ENCODE measurements at places on chromosomes 6 and 20.

- DNase-seq, result no peak
These were observed 398.0 kb downstream of the DHX35 start for GRCh38 chr20:39359981-39360620.

GRCh38 chr6:89172131-89172530 lies 26.3 kb downstream of the PM20D2 start:
- DNase-seq, result no peak

DNA sequence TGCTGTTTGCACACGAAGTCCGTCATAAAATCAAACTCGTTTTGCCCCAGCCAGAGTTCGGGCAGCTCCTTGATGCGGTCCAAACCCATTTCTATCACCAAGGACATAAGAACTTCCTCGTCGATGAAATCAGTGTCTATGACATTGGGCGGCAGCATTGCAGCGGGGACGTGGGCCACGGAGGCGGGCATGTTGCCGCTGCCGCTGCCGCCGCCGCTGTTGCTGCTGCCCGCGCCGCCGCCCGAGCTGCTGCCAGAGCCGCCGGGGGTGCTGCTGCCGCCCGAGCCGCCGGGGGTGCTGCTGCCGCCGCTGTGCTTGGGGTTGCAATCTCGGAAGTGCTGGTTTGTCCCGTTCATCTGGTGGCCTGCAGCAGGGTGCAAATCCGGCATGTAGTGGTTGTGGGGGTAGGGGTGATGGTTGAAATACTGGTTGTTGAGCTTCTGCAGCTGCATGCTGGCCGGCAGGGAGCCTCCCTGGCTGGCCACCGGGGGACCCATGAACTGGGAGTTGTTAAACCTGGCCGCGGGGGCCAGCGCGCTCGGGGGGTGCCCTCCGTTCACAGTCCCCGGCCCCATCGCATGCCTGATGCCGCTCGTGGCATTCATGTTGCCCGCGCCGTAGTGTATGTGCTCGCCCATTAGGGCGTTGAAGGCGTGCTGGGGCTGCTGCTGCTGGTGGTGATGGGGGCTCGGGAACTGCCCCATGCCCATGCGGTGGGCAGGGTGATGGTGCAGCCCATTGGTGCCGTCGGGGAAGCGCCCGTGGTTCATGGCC lies 1.1 kb downstream of the CITED2 start:
- DNase-seq, result peak; percentile 79

GRCh38 chr6:169316651-169317050 lies 63.0 kb upstream of the THBS2 start:
- no peak for DNase-seq

- no peak for DNase-seq
These were observed 5.2 kb upstream of the ZC3H12D start for GRCh38 chr6:149489967-149490366.

- DNase-seq, result no peak
These were observed 13.3 kb downstream of the NKX2-2 start for GRCh38 chr20:21500599-21500998.

All from activated naive CD4-positive, alpha-beta T cell treated with anti-CD3 and anti-CD28 coated beads, Interleukin-2, amount 50 U/mL, for 16 hours (primary cell).